CD4-positive, alpha-beta T cell treated with Interleukin-6 at 100 ng/mL for 8 hours (primary cell): ENCODE measurements at places on chromosomes 7 and 10.

GRCh38 chr7:155231941-155232340 is 65.7 kb upstream of the INSIG1 start:
- no peak for DNase-seq

DNA sequence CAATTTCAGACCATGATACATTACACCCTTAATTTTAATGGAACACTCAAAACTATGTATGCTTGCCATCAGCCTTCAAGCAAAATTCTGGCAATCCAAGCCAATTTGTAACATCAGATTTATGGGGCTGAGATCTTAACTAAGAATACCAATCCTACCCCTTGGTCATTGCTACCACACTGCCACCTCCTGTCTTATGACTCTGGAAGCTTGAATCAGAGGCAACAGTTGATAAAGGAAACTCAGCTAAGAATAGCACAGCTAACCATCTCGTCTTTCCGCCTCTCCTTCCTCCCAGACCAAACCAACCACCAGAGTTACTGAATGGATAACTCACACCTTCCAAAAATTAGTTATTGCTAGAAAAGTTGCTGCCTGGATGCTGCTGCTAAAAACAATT is 7.4 kb downstream of the IGF2BP3 start:
- no peak for DNase-seq

- no peak for DNase-seq
These were observed 227.1 kb downstream of the ARHGAP12 start for GRCh38 chr10:31701546-31701945.

DNA sequence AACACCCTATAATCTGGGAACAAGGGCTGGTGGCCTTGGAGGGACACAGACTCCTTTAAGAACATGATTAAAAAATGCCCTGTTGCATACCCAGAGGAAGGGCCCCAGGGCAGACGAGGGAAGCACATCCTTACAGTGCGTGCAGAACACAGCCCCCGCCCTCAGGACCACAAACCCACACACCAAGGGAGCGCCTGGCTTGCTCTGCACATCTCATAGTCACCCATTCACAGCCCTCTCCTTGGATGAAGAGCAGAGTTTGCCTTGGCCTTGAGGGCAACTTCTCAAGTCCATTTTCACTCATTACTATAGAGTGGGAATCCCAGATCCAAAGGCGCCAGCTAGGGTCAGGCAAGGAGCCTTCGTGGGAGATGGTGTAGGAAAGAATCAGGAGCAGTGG is 6.3 kb upstream of the VSIR start:
- DNase-seq = no peak

DNA sequence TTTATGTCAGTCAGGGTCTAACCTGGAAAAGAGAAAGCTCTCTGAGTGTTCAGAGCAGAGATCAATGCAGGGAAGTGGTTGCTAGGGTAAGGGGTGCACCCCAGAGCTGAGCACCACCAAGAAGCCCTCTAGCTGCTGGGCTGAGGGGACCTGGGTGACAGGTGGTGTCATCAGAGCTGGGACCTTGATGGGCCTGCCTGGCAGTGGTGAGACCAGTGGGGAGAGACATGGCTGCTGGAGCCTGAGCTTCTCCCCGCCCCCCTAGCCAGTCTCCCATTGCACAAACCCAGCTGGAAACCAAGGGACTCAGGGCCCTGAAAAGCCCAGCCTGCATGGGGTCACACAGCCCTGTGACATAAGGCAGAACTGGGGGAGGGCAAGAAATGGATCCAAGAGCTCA is 49.1 kb upstream of the OSBPL3 start:
- peak; percentile 1 for DNase-seq

- no peak for DNase-seq
These were observed 288.7 kb downstream of the WDR37 start for GRCh38 chr10:1344846-1345245.

DNA sequence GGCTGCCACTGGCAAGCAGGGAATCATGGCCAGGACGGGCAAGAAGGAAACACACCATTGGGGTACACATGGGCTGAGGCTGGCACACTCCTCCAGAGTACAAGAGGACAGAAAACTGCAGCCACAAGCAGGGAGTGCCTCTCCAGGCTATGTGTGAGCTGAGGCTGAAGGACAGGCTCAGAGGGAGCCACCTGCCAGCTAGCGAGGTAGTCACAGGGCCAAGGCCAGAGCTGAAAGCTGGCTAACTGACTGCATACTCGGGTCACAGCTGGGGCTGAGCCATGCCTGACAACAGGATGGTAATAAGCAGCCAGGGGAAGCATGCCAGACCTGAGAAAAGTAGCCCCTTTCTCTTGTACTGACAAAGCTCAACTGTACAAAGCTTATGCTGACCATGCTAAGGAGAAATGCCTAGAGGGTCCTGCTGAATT is 52.0 kb downstream of the KIF5B start:
- DNase-seq = no peak

DNA sequence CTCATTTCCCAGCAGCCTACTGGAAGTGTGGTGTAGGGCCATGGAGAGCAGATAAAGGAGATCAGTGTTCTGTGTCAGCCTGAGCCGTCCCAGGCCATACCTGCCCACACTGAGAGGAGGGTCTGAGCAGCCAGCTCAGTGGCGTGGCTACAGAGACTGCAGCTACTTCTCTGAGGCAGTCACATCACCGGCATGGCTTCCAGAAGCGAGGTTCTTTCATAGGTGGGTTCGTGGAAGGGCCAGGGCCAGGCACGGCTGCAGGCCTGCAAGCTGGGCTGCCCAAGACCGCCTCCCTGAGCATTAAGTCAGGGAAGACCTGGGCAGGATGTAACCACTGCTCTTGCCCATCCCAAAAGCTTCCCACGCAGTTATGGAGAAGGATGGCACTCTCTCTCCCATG is 34.9 kb downstream of the LDB3 start:
- no peak for DNase-seq

DNA sequence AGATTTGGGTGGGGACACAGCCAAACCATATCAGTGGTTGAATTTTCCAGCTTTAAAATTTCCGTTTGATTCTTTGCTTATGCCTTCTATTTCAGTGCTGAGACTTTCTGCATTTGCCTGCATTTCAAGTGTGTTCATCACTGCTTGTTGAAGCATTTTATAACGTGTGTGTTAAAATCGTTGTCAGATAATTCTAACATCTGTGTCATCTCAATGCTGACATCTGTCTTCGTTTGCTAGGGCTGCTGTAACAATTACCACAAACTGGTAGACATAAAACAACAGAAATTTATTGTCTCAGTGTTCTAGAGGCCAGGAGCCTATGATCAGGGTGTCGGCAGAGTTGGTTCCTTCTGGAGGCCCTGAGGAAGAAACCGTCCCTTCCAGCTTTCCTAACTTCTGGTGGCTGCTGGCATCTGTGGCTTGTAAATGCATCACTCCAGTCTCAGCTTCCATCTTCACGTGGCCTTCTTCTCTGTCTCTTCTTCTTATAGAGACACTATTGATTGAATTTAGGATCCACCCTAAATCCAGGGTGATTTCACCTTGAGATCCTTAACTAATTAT is 71.1 kb upstream of the SDK1 start:
- DNase-seq = no peak

DNA sequence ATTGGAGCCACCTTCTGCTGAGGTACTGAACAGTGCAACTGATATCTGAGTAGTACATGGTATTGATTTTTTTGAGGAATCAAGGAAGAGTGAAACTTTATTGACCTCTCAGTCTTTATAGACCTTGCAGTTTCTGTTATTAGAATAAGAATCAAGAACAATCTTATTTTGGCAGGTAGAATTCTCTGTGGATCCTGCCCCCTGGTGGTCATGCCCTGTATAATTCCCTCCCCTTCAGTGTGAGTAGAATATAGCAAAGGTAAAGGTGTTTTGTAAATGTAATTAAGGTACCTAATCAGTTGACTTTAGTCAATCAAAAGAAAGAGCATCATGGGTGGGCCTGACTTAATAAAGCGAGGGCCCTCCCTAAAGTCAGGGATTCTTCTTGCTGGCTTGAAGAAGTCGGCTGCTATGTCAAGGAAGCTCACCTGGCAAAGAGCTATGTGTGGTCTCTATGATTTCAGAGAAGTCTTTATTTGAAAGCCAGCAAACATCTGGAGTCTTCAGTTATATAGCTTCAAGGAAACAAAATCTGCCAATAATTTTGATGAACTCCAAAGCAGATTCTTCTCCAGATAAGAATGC is 142.8 kb downstream of the LSM5 start:
- DNase-seq = no peak

GRCh38 chr10:49647985-49648795 is 31.3 kb upstream of the C10orf53 start:
- no peak for DNase-seq

- no peak for DNase-seq
These were observed 382 bp upstream of the ARMS2 start for GRCh38 chr10:122454071-122454470.

GRCh38 chr7:19944363-19945120 is 171.1 kb upstream of the TMEM196 start:
- no peak for DNase-seq

- no peak for DNase-seq
These were observed 31.4 kb upstream of the FAM133B start for GRCh38 chr7:92621561-92622023.

DNA sequence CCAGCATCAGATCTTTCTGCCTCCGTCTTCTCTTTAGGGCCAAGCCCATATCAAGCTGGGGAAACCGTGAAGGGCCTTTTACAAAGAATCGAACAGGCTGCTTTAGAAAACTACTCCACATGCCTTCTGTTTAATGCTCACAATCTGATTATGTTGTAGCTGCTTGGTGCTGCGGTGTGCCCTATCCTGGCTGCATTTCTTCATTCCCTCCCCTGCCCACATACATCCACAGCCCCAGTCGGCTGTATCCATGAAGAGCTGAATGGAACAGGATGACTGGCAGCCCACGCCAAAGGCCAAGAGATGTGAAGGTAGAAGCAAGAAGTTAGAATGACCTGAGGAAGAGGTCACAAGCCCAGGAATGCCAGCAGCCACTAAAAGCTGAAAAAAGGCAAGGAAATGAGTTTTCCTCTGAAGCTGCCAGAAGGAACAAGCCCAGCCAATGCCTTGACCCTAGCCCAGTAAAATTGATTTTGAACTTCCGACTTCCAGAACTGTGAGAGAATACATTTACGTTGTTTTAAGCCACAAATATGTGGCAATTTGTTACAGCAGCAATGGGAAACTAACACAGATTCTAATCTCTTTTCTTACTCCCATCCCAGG is 22.2 kb downstream of the TAS2R41 start:
- DNase-seq = no peak

- no peak for DNase-seq
These were observed 15.7 kb downstream of the JCAD start for GRCh38 chr10:30043476-30044270.

DNA sequence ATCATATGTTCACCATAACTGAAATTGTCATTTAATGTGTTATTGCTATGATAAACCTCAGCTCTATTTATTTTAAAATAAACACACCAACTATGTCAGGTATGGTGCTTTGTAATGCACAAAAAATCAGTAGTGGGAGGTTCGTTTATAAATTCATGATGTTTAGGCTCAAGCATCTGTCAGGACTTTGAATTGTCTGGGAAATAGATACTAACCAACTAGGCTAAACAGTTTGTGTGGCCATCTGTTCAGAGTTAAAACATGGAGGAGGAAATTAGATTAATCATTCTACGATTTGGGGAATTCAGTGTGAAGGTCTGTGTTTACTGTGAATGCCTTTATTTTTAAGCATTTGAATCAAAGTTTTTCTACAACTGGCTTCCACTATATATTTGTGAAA is 212.6 kb upstream of the FZD8 start:
- DNase-seq = no peak

- no peak for DNase-seq
These were observed 27.2 kb downstream of the LSM5 start for GRCh38 chr7:32462977-32463376.

- DNase-seq = no peak
These were observed 84.1 kb downstream of the CPXM2 start for GRCh38 chr10:123807444-123808035.

- no peak for DNase-seq
These were observed 55.6 kb downstream of the NOC3L start for GRCh38 chr10:94307046-94307615.

- no peak for DNase-seq
These were observed 155.3 kb downstream of the SND1 start for GRCh38 chr7:127807340-127807739.

- DNase-seq = no peak
These were observed 3.8 kb upstream of the CRCP start for GRCh38 chr7:66110856-66111255.

GRCh38 chr7:157392256-157393037 is 55.6 kb downstream of the DNAJB6 start:
- no peak for DNase-seq

DNA sequence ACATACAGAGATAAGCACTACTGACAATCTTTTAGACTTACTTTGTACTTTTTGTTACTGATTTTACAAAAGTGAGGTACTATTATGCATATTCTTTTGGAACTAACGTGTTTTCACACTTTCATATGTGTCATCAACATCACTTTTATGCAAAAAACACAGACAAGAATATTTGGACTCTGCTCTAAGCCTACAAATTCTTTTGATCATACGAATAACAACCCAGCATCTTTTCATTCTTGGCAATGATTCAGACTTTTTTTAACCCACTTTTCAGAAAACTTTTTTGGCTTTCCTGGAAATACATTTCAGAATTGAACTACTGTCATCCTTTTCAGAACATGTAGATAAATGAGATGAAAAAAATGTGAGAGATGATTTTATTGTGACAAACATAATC is 30.2 kb downstream of the USP6NL start:
- DNase-seq = no peak

DNA sequence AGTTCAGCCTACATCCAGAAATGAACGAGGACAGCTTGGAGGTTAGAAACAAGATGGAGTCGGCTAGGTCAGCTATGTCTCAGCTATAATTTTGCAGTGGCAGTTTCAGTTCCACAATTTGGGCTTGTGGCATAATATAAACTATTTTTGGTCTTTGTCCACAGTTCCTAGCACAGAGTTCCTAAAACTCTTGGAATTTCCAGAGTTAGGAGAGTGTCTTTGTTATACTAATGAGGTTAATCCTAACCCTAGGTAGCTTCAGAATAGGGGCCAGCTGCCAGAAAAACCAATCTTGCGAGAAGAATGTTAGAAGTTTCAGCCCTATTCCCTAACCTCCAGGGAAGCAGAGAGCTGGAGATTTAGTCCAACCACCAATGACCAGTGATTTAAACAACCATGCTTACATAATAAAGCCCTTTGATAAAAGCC is 131.9 kb downstream of the AKR1D1 start:
- DNase-seq = no peak

GRCh38 chr10:10120671-10121070 is 897.0 kb upstream of the CELF2 start:
- DNase-seq = no peak

- no peak for DNase-seq
These were observed 20.5 kb upstream of the RHEB start for GRCh38 chr7:151540146-151540545.

- no peak for DNase-seq
These were observed 156.7 kb downstream of the PLXNA4 start for GRCh38 chr7:132419542-132419941.

- peak; percentile 20 for DNase-seq
These were observed 41.4 kb upstream of the ZMIZ1 start for GRCh38 chr10:79027147-79028055.

GRCh38 chr7:95977994-95978393 is 205.6 kb downstream of the DYNC1I1 start:
- DNase-seq = no peak

GRCh38 chr10:71713135-71714030 is 6.2 kb downstream of the C10orf105 start:
- peak; percentile 23 for DNase-seq
